ENCODE measurements at places on chromosomes 13 and 19.

DNA sequence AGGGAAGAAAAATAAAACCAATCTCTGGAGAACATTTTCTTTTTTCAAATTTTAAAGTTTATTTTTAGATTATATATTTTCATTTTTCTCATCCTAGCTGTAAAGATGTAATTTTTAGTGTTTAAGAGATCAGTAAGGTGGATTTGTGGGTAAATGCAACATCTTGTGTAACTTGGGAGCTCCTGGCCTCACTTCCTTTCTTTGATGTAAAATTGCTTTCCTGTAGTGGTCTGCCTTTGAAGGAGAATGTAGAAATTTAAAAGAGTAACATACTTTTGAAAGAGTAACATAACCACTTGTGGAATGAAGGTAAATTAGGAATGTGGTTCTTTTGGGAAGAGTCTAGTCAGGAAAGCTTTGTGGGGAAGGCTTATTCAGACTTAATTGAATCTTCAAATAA, 95.7 kb upstream of the AKAP11 start:
- no peak for DNase-seq

- no peak for DNase-seq
These were observed 512.3 kb upstream of the PCDH9 start for GRCh38 chr13:67742478-67742877.

DNA sequence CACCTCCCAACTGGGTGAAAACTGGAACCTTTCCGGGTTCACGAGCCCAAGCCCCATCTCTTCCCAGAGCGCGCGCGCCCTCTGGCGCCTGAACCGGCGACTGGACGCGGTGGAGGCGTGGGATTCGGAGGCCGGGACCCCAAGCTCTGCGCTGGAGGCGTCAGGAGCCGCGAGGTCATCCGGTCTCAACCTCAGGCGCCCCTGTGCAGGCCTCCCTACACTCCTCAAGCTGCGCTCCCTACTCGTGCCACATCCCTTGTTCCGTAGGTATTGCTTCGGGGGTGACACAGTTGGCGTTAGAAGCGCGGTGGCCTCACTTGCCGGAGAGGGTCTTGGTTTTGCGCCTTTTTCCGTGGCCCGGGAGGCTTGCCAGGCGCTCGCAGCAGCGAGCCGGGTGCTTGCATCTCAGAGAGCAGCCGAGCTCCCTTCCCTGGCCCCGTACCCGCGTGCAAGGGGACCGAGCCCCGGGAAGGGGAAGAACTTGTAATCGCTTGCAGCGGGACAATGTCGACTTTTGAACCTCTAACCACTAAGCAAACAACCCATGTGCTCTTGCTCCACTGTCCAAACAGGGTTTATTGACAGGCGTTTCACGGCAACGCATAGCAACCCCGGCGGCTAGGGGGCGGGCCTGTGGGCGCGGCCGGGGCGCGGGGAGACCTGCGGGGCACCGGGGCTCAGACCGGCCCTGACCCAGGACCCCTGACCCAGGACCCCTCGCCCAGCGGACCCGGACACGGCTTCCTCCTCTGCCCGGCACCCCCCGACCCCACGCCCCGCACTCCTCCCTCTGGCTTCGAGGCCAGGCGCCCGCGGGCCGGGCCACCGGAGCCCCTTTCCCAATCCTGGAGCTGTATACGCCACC, 8.5 kb downstream of the CDX2 start:
- peak; percentile 35 for DNase-seq

DNA sequence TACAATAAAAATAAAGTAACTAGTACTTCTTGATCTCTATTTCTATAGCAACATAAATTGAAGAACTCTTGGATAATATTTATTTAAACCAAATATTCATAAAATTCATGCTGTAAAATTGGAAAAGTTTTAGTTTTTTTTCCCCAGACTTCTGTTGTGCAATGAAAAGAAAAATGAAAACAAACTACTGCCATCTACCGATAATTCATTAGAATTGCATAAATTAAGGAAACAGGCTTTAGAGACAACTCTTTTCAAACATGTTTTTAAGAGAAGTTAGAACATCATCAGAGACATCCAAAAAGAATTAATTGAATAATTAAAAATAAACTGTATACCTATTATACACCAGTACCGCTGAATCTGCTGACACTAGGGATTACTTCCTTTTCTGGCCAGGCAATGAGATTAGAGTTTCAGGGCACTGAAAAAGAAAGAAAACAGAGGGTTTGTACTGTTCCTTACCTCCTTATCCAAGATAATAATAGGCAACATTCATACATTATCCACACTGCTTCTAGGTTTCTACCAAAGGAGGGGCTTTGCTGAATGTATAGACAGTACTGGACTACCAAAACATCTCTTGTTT, 4.9 kb downstream of the CCDC122 start:
- no peak for DNase-seq

GRCh38 chr19:29454109-29454508, 71.7 kb upstream of the VSTM2B start:
- no peak for DNase-seq

GRCh38 chr13:106205871-106206270, 329.6 kb downstream of the EFNB2 start:
- DNase-seq: no peak

- no peak for DNase-seq
These were observed 1.3 kb upstream of the C1QTNF9 start for GRCh38 chr13:24308068-24308445.

DNA sequence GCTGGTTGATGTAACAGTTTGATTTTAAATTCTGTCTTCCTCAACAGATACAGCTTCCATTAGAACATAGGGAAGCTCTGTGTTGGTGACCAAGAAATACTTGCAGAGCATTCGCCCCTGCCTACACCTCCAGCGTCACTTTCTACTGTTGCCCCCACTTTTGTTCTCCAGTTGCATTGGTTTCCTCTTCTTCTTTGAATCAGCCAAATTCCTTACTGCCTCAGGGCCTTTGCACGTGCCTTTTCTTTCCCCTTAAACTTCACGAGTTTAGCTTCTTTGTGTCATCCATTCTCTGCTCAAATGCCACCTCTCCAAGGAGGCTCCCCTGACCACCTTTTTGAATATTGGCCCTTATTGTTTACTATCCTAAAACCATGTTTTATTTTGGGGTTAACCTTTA, 5.7 kb downstream of the KLK5 start:
- no peak for DNase-seq

DNA sequence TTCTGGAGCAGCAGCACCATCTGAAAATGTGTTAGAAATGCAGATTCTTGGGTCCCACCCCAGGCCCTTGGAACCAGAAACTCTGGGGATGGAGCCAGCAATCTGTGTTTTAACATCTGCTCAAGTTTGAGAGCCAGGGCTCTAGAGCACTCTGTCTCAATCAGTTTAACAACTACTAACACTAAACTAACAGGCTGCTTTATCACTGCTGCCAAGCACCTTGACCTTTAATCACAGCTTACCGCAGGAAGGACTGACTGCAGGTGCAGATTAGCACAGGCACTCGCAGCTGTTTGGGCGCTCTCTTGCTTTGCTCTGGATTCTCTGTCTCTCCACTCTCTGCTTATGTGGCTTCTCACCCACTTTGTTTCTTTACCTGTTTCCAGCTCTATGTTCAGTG, 163.5 kb downstream of the MTUS2 start:
- DNase-seq: no peak

DNA sequence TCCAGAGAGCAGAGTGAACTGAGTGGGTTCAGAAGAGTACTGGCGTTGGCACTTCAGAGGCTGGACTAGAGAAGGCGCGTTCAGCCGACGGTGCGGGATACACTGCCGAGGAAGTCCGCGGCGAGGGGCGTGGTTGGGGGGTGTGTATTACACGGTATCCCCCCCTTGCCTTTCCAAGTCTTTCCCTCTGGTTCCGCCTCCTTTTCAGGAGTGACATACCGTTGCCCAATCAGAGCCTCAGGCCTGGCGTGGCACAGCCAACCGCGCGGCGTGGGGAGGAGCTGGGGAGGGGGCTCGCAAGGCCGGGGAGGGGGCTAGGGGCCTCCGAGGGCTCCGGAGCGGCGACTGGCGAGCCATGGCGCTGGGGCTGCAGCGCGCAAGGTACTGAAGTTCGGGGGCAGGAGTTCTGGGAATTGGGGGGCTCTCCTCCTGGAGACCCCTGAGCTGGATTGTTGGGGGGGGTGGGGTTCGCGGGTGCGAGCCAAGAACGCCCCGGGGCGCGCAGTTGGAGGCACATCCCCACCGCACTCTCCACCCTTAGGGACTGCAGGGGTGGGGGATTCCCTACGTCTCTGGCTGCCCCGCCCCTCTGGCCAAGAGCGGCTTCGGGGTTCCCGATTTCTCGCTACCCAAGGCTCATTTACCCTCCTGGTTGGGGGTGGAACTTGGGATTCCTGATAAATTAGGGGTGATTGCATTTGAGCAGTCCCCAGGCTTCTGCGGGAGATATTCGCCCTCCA, at the start of gene HIF3A:
HIF3A (plus strand) TSS at position 321 of the 740 bp plus-strand sequence; CDS start at position 356, 35 bp downstream.
- no peak for DNase-seq

- no peak for DNase-seq
These were observed 409.3 kb downstream of the DIAPH3 start for GRCh38 chr13:59754411-59754810.

DNA sequence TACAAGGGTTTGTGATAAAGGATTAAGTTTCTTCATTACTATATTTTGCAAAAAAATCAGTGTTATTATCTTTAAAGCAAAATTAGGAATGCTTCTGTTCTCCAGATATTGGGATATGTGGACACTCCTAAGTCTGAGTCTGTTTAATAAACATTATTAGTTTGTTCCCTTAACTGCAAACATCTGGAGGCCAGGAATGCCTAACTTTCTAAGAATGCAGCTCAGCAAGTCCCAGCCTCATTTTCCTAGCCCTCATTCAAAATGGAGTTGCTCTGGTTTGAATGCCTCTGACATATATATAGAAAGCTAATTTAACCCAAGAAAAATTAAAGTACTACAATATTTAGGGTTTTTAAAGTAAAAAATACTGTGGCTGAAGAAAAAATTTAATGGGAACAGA, 33.6 kb upstream of the EDNRB start:
- DNase-seq: no peak

- no peak for DNase-seq
These were observed 46.7 kb upstream of the KL start for GRCh38 chr13:32969516-32969941.

GRCh38 chr13:68390987-68391386, 1160.9 kb upstream of the PCDH9 start:
- DNase-seq: no peak

- DNase-seq: no peak
These were observed 152.4 kb upstream of the TSHZ3 start for GRCh38 chr19:31501427-31502195.

- no peak for DNase-seq
These were observed 111.8 kb downstream of the ESD start for GRCh38 chr13:46685006-46685730.

DNA sequence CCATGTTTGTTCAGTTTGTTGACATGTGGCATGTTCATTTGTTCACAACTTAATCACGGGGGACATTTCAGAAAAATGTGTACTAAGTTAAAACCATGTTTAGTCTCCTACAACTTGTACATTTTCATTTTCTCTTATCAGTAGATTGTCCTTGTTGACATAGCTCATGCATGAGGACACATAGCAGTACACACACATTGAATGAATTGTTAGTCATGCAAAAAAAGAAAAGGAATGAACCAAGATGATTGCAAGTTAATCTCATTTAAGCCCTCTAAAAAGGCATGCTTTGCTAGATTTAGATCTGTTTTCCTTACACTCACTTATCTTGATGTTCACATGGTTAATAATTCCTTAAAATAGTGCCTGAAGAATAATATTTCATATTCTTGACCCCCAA, 38.2 kb upstream of the AKAP11 start:
- DNase-seq: no peak

GRCh38 chr19:48415395-48415794, 21.9 kb downstream of the GRIN2D start:
- peak; percentile 51 for DNase-seq

DNA sequence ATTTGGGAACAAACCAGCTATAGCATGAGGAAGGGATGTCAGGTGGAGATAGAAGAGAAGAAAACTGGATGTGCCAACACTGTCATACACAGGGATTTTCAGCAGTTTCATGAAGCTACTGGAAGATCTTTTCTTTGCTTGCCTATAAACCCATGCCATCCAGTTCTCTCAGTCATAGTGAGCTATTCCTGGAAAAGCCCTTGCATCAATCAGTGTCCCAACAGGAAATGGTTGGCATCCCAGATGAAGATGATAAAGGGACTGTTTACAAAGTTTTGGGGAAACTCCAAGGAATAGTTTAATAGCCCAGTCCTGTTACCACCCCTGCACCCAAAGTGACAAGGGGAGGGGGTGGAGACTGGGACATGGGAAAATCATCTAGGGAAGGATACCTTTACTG, 58.5 kb upstream of the ARGLU1 start:
- no peak for DNase-seq

- no peak for DNase-seq
These were observed 1077.6 kb downstream of the DIAPH3 start for GRCh38 chr13:59086147-59086546.

- no peak for DNase-seq
These were observed 7.0 kb downstream of the CAB39L start for GRCh38 chr13:49436890-49437289.

GRCh38 chr13:28204043-28204442, 65.7 kb downstream of the PAN3 start:
- no peak for DNase-seq

- no peak for DNase-seq
These were observed 485.1 kb downstream of the FOXO1 start for GRCh38 chr13:40181203-40181845.

GRCh38 chr13:112687836-112688559, 1.8 kb upstream of the ATP11A start:
- DNase-seq: no peak

- no peak for DNase-seq
These were observed 6.9 kb downstream of the ARHGEF7 start for GRCh38 chr13:111122056-111122455.

DNA sequence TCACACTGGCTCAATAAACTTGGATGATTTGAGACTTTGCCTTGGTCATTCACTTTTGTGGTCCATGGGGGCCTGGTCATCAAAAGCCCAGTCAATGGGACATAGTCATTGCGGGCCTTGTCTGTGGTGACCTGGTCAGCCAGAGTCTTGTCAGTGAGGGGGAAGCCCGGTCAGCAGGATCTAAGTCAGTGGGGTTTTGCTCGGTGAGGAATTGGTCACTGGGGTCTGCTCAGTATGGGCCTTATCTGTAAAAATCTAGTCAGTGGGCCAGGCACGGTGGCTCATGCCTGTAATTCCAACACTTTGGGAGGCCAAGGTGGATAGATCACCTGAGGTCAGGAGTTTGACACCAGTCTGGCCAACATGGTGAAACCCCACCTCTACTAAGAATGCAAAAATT, 63.7 kb upstream of the TPM4 start:
- no peak for DNase-seq

GRCh38 chr19:47210689-47211316, 20.2 kb downstream of the BBC3 start:
- peak; percentile 81 for DNase-seq

GRCh38 chr13:27024776-27025492, 146.7 kb downstream of the USP12 start:
- DNase-seq: no peak

- DNase-seq: no peak
These were observed 3.3 kb upstream of the ATP1A3 start for GRCh38 chr19:41997121-41997850.

- no peak for DNase-seq
These were observed 8.6 kb downstream of the ISOC2 start for GRCh38 chr19:55452749-55453346.

Data from stimulated activated CD4-positive, alpha-beta T cell treated with anti-CD3 and anti-CD28 coated beads, Interleukin-12 subunit alpha, Interleukin-12 subunit beta, amount 100 ng/mL, for 24 hours (primary cell).